ENCODE measurements at places on chromosomes 1 and 21.

DNA sequence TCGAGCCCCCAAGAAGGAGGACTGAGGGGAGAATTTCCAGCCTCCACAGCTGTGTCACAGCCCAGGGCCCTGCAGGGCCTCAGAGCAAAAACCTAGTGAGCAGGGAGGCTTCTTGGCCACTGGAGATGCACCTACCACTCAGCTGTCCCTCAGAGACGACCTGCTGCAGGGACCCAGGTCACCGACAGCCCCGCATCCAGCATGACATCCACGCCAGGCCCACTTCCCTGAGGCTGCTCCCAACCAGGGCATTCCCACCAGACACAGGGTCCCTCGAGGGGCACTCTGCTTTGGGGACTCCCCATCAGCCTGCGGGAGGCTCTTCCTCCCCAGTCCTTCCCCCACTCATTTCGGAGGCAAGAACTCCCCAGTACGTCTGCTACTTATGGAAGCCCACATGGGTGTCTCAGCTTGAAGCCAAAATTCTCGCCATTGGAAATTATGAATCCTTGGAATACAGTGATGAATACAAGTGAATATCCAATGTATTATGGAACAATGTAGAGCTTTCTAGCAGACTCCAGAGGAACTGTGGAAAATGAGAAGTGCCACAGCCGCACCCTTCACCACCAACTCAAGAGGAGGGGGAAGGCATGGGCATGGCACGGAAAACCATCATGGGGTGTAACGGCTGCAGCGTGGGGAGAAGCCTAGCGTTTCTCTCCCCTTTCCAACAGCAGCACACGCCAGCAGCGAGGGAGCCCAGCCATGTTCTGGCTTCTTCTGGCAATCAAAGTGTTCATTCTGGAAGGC, 6.9 kb downstream of the TFF3 start:
- H3K27me3 ChIP-seq = no peaks in the 10 kb centered on the region
- no peaks in the 10 kb centered on the region for H3K4me1 ChIP-seq
- H3K27ac ChIP-seq = no peak overlapping the region
- H3K36me3 ChIP-seq = no peaks in the 10 kb centered on the region
- DNase-seq = no peak
- H3K4me3 ChIP-seq = no peak overlapping the region

- H3K27me3 ChIP-seq = no peaks in the 10 kb centered on the region
- H3K36me3 ChIP-seq = no peaks in the 10 kb centered on the region
- H3K4me3 ChIP-seq = no peak overlapping the region
- H3K4me1 ChIP-seq = peaks cover 3% of the 10 kb centered on the region
- H3K27ac ChIP-seq = no peak overlapping the region
- DNase-seq = no peak
Observed at GRCh38 chr1:177287994-177288393, 117.2 kb downstream of the BRINP2 start.

GRCh38 chr1:211942583-211942982, 92.8 kb downstream of the INTS7 start:
- H3K4me3 ChIP-seq = no peak overlapping the region
- no peak overlapping the region for H3K27ac ChIP-seq
- peaks cover 5% of the 10 kb centered on the region for H3K4me1 ChIP-seq

DNA sequence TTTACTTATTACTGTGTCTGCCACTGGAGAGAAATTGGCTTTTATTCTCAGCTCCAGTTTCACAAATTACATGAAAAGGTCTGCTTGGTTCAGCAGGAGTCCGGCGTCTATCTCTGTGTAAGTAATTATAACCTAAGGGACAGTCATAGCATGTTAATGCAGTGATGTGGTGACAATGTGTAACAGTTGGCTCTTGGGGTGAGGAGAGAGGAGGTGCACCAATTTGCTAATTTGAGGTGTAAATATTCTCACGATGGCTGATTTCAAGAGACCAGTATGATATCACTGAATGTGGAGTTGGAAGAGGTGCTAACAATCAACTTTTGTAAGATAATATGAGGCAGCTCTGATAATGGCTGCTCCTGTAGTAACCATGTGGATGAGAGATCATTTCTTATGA, 86.1 kb downstream of the CTH start:
- H3K36me3 ChIP-seq = no peaks in the 10 kb centered on the region
- H3K27me3 ChIP-seq = no peaks in the 10 kb centered on the region
- H3K4me1 ChIP-seq = no peaks in the 10 kb centered on the region
- H3K27ac ChIP-seq = no peak overlapping the region
- DNase-seq = no peak

- H3K4me3 ChIP-seq = no peak overlapping the region
- no peak overlapping the region for H3K27ac ChIP-seq
- no peak for DNase-seq
- no peaks in the 10 kb centered on the region for H3K4me1 ChIP-seq
Observed at GRCh38 chr1:48092401-48092800, 95.2 kb upstream of the TRABD2B start.

DNA sequence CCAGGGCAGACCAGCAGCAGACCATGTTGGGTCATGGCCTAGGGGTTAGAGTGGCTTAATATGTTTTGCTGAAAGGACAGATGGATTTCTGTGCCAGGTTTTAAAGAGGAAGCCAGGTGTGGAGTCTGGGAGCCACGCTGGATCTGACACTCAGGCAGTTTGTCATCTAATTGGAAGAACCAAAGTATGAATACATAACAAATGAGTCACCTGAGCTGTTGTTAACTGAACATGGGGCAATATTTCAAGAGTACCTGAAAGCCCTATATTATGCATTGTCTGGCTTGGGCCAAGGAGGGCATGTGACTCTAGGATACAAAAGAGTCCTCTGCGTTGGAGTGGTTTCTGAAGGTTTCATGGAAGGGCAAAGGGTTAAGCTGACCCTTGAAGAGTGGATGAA, 70.6 kb downstream of the LMO4 start:
- H3K4me3 ChIP-seq = no peak overlapping the region
- no peaks in the 10 kb centered on the region for H3K36me3 ChIP-seq
- no peaks in the 10 kb centered on the region for H3K27me3 ChIP-seq
- peaks cover 21% of the 10 kb centered on the region for H3K4me1 ChIP-seq
- no peak for DNase-seq

DNA sequence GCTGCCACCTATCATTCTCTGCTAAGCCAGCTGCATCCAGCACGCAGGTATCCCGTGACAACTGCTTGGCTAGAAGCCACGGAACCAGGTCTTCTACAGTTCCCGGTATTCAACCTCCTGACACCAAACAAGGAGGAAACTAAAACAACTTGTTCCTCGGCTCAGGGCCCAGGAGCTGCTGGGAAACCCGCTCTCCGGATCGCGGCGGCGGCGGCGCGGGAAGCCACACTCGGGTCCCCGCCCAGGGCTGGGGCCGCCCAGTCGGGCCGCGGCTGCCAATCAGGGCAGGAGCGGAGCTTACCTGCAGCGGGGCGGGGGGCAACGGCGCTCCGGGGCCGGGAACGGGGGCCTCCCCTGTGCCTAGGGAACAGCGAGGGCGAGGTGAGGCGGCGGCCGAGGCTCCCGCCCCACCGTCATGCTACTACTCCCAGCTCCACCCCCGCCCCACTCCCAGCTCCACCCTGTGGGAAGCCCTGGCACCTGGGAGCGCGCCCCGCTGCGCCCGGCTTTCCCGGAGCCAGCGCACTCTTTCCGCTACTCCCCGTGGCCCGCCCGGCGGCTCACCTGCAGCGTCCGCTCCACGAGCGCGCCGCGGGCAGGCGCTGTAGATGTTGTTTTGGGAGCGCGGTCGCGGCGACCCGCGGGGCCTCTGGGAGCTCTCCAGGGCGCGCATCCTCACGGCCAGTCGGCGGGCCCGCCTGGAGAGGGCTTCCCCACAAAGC, 12.1 kb downstream of the IL24 start:
- H3K4me1 ChIP-seq = peaks cover 20% of the 10 kb centered on the region
- no peaks in the 10 kb centered on the region for H3K36me3 ChIP-seq
- H3K4me3 ChIP-seq = peak overlapping the region; percentile 32
- peak; percentile 86 for DNase-seq
- no peaks in the 10 kb centered on the region for H3K27me3 ChIP-seq

DNA sequence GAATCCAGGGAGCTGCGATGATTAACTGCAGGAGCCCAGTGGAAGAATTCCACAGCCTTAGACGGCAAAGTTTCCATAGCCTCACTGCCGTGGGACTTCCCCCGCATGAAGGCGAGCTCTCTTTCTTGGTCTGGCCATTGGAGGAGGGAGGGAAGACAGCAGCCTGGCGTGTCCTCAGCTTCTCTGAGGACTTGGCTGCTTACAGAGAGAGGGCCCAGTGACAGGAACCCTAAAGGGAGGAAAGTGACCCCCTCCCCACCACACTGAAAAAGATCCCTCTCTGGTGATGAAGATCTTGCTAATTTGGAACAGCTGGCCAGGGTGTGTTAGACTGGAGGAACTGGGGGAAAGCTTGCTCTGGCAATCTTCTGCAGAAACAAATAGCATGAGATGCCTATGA, 41.0 kb downstream of the ATP2B4 start:
- peaks cover 15% of the 10 kb centered on the region for H3K4me1 ChIP-seq
- no peak for DNase-seq
- H3K4me3 ChIP-seq = no peak overlapping the region
- no peaks in the 10 kb centered on the region for H3K27me3 ChIP-seq

- H3K27ac ChIP-seq = peak overlapping the region; percentile 85
- H3K4me1 ChIP-seq = peaks cover 50% of the 10 kb centered on the region
- H3K36me3 ChIP-seq = peaks cover 4% of the 10 kb centered on the region
- no peak for DNase-seq
- no peaks in the 10 kb centered on the region for H3K27me3 ChIP-seq
- H3K4me3 ChIP-seq = peak overlapping the region; percentile 88
Observed at GRCh38 chr1:61083013-61083806, 849 bp downstream of the NFIA start.

- no peaks in the 10 kb centered on the region for H3K36me3 ChIP-seq
- H3K27me3 ChIP-seq = no peaks in the 10 kb centered on the region
- H3K4me3 ChIP-seq = no peak overlapping the region
- H3K4me1 ChIP-seq = peaks cover 13% of the 10 kb centered on the region
Observed at GRCh38 chr1:156149374-156150332, 3.7 kb upstream of the SEMA4A start.

- H3K27ac ChIP-seq = no peak overlapping the region
- H3K4me1 ChIP-seq = no peaks in the 10 kb centered on the region
- H3K27me3 ChIP-seq = no peaks in the 10 kb centered on the region
- no peak for DNase-seq
Observed at GRCh38 chr1:61682891-61683290, 42.0 kb downstream of the TM2D1 start.

- no peaks in the 10 kb centered on the region for H3K4me1 ChIP-seq
- H3K36me3 ChIP-seq = no peaks in the 10 kb centered on the region
- H3K27ac ChIP-seq = no peak overlapping the region
- no peak overlapping the region for H3K4me3 ChIP-seq
Observed at GRCh38 chr1:65958561-65959350, 166.1 kb downstream of the PDE4B start.

GRCh38 chr1:109527098-109527811, 12.4 kb upstream of the GPR61 start:
- no peak overlapping the region for H3K27ac ChIP-seq
- no peak for DNase-seq
- no peaks in the 10 kb centered on the region for H3K27me3 ChIP-seq
- no peaks in the 10 kb centered on the region for H3K4me1 ChIP-seq
- no peak overlapping the region for H3K4me3 ChIP-seq

DNA sequence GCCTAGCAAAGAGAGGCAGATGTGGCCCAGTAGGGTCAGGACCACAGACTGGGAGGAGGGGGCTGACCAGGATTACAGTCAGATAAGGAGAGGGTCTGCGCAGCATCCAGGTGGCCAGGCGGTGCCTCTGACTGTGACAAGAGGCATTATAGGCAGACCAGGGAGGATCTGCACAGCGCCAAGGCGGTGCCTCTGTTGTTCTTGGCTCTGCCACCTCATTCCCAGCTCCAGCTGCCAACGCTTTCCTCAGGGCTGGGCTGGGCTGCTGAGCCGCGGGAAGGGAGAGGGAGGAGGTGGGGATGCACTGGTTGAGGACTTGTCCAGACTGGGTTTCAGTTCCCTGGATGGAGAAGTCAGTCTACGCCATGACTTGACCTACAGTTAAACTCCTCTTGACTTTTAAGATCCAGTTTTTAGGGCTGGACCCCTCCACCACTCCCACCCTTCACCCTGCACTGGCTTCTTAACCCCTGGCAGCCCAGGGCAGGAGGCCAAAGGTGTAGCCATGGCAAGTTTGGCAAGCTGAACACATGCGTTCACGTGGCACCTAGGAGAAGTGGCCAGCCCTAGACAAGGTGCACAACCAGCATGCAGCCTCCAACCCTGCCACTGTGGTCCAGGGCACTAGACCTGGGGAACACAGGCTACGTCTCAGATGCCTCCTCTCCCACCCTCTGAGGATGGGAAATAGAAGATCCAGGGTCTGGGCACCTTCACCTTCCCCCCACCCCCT, 4.5 kb upstream of the CRABP2 start:
- peak overlapping the region; percentile 31 for H3K27ac ChIP-seq
- H3K4me1 ChIP-seq = peaks cover 46% of the 10 kb centered on the region
- no peaks in the 10 kb centered on the region for H3K36me3 ChIP-seq
- no peaks in the 10 kb centered on the region for H3K27me3 ChIP-seq

- H3K4me1 ChIP-seq = no peaks in the 10 kb centered on the region
- no peaks in the 10 kb centered on the region for H3K36me3 ChIP-seq
- H3K27me3 ChIP-seq = no peaks in the 10 kb centered on the region
- DNase-seq = no peak
- H3K4me3 ChIP-seq = no peak overlapping the region
Observed at GRCh38 chr1:41533731-41534080, 49.2 kb upstream of the EDN2 start.

DNA sequence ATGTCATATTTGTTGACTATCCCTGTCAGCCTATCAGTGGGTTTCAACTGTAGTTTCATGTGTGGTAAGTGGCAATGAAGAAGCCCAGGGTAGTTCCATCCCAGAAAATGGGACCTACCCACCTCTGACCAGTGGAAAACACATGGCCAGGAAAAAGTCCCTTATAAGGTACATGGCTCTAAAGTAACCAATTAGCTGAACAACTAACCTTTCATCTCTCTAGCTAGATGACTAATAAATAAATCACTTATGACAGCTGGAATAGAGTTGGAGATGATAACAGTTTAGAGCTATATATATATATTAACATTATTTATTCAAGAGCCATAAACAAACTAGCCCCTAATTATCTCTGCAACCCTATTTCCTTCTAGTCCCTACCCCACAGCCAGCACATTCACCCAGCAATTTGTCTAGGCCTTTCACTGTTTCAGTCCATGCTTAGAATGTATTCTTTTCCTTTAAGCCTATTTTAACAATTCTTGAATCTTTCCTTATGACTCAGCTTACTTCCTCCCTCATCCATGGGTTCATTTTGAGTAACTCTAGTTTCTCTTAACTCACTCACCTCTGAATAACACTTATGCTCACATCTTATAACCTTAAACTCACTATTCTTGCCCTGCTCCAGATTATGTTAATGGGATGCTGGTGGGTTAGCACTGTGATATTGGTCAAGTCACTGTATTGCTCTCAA, 83.7 kb downstream of the TNFSF18 start:
- H3K27me3 ChIP-seq = no peaks in the 10 kb centered on the region
- H3K27ac ChIP-seq = peak overlapping the region; percentile 23
- peaks cover 21% of the 10 kb centered on the region for H3K4me1 ChIP-seq

- H3K4me3 ChIP-seq = no peak overlapping the region
- no peak overlapping the region for H3K27ac ChIP-seq
- H3K36me3 ChIP-seq = no peaks in the 10 kb centered on the region
- H3K4me1 ChIP-seq = no peaks in the 10 kb centered on the region
Observed at GRCh38 chr1:209536843-209537242, 46.7 kb upstream of the CAMK1G start.

All from RWPE2 (cell line).